ENCODE measurements at places on chromosomes 7 and 10.

DNA sequence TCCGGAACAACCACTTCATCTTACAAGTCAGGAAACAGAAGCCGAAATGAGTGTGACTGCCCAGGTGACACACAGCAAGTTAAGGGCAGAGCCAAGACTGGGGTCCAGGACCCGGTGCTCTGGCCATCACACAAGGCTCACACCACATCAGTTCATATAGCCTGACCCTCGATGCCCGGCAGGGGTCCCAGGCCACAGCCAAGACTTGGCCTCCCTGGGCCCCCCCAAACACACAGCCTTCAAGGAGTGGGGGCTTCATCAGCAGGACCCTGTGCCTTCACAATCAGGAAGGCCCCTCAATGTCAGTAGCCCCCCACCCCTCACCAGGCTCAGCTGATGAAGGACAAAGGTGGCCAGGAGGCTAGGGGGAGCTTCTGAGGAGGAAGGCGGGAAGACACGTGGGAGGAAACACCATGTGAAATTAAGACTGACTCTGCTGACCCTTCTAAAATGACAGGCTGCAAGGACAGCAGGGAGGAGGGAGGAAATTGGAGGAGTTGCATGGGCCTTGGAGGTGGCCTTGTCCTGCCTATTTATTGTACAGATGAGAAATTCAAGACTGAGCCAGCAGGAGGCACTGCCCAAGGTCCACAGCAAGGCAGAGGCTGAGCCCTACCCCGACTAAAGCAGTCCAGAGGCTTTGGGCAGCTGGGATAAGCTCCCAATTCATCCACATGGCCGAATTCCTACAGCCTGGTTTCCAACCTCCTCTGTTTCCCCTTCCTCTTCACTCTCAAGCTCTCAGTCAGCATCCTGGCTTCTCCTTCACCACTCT, 216.1 kb upstream of the ZMIZ1 start:
- DNase-seq: peak; percentile 35

- no peak for DNase-seq
Observed at GRCh38 chr10:77498829-77499228, 138.8 kb downstream of the KCNMA1 start.

GRCh38 chr7:27693794-27694193, 31.1 kb upstream of the HIBADH start:
- DNase-seq: peak; percentile 55

DNA sequence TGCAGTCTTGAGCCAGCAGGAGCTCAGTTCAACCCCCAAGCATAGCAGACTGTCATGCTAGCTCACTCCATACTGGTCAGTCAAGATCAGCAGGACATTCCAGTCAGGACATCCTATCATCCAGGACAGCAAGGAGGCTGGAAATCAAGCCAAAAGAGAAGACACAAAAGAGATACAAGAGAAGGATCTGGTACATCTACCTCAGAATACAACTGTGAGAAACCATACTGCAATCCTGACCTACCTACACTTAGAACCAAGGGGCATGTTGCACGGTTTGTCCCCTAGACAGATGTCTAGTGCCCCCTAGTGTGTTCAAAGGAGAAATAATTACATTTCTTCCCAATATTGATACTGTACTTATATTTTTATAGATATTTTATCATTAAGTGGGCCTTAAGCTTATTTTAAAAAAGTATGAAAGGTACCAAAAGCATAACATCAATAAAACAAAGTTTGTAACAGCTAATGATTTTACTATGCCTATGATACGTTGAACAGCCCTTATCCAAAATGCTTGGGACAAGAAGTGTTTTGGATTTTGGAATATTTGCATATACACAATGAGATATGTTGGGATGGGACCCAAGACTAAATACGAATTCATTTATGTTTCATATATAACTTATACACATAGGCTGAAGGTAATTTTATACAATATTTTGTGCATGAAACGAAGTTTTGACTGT, 26.7 kb downstream of the ERCC6 start:
- DNase-seq: peak; percentile 40

DNA sequence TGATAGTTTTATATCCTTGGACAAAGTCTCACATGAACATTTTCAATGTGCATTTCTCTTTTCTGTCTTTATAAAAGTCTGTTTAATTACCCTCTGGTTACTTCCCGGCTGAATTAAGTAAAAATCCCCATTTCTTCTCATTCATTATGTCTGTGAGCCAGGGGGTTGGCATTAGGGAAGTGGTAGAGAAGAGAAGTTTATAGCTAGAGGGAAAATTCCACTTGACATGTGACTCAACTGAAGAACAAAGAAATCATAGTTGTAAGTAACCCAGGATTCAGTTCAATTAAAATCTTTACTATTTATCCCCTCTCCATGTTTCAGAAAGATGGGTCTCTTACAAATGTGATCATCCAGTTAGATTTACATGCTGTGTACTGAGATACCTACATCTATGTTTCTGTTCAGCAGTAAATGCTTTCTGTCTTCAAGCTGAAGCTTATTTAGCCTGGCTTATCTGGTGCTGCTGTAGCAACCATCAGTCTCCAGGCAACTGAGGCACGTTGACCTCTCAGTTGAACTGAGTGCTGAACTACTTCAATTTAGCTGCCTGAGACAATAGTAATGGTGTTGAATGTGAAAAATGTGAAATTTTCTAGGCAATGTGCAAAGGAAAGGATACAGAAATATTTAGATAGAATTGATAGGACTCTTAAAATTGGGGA, 181.6 kb downstream of the MLLT10 start:
- peak; percentile 20 for DNase-seq

GRCh38 chr10:102753718-102754117, 10.0 kb downstream of the WBP1L start:
- DNase-seq: no peak

GRCh38 chr10:71887743-71888142, 36.7 kb upstream of the PSAP start:
- peak; percentile 72 for DNase-seq

DNA sequence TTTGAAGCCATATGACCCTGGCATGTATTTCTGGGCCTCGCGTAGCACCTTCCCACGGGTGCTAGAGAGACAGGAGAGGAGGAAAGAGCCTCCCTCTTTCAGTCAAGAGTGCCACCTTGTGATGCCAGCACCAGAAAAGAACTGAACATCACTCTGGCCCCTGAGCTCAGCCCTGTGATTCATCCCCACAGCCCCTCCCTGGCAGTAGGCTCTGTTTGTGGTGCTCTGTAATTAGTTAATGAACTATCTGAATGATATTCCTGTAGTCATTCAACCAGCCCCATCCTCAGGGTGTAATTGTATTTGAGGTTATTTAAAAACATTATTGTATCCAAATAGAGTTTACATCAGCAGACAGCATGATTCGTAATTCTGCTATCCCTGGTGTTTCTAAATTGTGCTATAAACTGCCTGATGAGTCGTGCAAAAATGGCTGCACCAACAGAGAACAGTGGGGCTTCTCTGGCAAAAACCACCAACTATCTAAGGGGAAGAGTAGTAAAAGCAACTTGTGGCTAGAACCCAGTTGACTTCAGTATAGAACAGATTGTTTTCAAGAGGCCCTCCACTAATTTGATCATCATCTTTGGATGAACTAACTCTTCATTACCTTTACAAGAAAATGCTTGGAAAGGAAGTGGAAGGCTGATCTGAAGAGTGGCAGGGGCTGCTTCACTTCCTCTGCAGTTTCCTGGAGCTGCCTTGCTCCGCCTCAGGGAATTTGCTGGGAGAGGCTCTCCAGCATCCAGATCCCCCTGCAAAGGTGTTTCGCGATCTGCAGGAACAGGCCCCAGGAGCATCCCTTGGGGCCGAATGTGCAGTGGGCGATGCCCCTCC, 23.7 kb upstream of the TIAL1 start:
- no peak for DNase-seq

- DNase-seq: peak; percentile 29
Observed at GRCh38 chr7:111741811-111742240, 179.5 kb upstream of the IMMP2L start.

GRCh38 chr7:116598278-116598677, 73.4 kb downstream of the CAV1 start:
- DNase-seq: no peak

DNA sequence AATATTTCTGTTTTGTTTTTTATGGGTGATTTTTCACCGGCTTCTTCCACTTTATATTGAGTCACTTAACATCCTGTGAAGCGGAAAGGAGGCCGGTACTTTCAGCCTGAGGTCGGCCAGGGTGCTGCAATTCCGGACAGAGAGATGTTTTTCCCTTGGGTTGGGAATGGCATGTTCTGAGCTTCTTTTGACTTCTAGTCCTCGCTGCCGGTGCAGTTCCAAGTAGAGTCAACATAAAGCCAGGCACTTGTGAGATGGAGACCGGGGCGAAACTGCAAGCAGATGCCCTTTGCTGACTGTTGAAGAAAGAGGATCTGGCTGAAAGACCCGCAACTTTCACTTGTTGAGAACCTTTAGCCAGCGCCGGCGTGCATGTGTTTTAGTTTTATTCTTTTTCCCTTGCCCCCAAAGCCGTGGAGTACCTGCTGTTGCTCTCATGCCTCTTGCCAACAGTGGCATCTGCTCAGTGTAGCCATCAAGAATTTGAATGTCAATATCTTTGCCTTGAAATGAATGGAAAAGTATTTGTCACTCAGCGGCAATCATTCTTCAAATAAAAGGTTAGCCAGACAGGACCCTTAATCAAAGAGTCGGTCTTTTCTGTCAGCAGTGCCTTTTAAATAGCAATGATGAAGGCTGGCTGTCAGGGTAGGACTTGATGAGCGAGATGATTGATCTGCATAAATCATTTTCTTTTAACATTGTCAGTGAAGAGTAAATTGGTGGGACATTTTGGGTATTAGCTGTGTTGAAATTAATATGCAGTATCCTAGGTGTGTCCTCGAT, 351.2 kb downstream of the LRMDA start:
- peak; percentile 17 for DNase-seq

DNA sequence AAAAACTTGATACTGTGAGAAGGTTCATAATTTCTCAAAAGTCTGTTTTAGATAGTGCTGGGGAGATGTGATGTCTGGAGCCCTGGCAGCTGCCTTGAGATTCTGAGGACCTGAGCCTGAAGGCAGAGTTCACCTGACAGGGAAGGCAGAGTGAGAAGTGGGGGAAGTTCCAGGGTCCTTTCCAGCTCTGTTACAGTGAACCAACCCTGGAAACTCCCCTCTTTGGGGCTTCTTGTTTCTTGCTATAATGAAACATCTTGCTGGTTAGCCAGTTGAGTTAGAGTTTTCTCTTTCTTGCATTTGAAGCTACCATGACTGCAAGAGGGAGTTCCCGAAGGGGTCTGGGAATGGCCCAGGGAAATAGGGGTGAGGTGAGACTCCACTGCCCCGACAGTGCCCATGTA, 158.9 kb upstream of the TNRC18 start:
- peak; percentile 66 for DNase-seq

GRCh38 chr10:130141460-130141859, 5.3 kb downstream of the GLRX3 start:
- peak; percentile 15 for DNase-seq

GRCh38 chr10:132366006-132366405, 31.0 kb upstream of the PWWP2B start:
- no peak for DNase-seq

DNA sequence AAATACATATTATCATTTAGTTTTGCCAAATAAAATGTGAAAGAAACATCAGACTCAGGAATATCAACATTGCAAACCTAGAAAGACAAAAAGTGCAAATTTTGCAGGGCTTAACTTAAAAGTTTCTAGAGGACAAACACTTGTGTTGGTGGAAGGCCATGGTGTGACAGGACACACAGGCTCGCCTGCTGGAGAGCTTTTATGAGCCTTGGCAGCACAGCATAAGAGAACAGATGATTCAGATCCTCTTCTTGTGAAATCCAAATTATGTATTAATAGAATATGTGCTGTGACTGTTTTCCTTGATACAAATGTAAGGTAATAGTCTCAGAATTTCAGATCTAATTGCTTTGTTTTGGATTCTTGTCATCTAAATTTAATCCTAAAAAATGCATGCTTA, 72.9 kb upstream of the ABCB5 start:
- DNase-seq: peak; percentile 63

DNA sequence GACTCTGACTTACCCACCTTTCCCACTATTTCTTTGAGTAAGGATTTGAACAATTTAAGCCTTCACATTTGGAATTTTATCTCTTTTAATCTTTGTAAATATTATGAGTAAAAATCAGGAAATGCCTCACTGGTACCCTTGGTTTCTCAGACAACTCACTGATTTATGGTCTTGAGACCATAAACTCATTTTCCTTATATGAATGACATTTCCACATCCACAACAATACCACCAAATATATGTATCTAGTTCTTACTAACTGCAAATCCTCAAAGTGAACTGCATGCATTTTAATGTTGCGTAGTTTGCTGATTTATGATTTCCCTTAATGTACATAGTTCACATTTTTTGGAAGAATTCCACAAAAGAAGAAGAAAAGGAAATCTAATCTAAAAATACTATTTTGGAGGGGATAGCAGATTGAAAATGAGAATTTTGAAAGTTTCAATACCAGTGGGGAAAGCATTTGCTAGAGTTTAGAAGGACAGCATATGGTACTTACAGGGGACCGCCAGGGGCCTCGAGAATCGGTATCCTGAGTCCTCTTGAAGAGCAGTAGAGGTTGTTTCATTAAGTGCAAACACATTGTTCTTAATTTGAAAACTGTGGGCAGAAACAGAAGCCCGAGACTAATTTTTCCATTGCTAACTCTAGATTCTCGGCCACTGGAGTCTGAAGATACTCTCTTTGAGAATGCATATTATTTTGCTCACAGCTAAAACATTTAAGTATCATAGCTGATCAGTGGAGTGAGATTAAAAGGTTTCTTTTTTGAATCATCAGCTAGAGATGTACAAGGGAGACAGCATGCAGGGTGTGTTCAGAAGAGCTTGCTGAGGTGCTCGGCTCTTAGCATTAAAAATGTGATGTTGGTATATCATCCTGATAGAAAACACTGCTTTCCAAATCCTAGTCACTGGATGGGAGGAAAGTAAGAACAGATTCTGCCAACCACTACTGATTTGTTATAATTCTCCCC, 964.0 kb downstream of the GATA3 start:
- no peak for DNase-seq

DNA sequence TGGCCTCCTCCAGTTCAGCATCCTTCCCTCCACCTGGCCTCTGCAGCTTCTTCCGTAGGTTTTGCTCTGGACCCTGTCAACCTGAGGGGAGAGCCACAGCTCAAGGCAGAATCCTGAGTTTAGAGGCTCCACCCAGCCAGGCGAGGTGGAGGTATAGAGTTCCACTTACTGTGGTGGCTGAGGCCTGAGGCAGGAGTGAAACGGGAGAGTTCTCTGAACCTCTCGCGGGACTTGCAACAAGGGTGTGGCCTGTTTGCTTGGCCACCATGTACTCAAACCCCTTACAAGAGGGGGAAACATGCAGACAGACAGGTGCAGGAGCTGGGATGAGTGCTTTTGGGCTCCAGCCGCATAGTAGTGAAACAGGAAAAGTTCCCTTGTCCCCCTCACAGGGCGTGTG, 154.0 kb upstream of the C7orf33 start:
- no peak for DNase-seq

GRCh38 chr7:121609208-121609607, 213.1 kb upstream of the FAM3C start:
- no peak for DNase-seq
